Mucosa of gallbladder (tissue), 1 donor: ENCODE measurements at places on chromosomes 4 and X. TPM values are rescaled to one million over a fixed set of nuclear protein-coding genes. Genes with fewer than 3 reads are reported as not detected.

Gene IL3RA
- 3.8 TPM for total RNA-seq

Gene SAP30
- 16.4 TPM for total RNA-seq

Gene MECP2
- total RNA-seq, result 64.9 TPM

Gene GAGE12D
- total RNA-seq, result not detected

Gene DOK7
- total RNA-seq, result 7.4 TPM

Gene CCNA2
- 2.9 TPM for total RNA-seq

Gene GUCY1B1
- total RNA-seq, result 13.5 TPM

Gene FGF13
- total RNA-seq, result 9.4 TPM

Gene KCNIP4
- 3.3 TPM for total RNA-seq

Gene TMEM271
- not detected for total RNA-seq
